Neural crest cell (in vitro differentiated cells): ENCODE measurements at places on chromosomes 7 and 10.

- no peak for DNase-seq
These were observed 51.4 kb downstream of the PCDH15 start for GRCh38 chr10:54749623-54750022.

DNA sequence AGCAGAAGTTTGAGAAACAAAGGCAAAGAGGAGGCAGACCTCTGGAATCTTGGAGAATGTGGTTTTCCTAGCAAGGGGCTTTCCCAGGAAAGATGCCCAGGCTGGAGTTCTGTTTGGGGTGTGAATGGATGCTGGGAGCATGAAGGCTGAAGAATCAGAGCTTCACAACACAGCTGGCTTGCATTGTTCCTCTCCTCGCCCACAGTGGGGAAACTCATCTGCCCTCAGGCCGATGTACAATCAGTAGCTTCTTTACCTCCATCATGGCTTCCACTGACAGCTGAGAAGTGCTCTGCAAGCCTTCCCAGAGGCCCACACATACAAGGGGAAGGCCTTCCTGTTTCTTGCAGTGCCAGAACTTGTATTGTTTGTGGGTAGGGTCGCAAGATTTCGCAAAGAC is 90.8 kb upstream of the HECTD2 start:
- DNase-seq = no peak

DNA sequence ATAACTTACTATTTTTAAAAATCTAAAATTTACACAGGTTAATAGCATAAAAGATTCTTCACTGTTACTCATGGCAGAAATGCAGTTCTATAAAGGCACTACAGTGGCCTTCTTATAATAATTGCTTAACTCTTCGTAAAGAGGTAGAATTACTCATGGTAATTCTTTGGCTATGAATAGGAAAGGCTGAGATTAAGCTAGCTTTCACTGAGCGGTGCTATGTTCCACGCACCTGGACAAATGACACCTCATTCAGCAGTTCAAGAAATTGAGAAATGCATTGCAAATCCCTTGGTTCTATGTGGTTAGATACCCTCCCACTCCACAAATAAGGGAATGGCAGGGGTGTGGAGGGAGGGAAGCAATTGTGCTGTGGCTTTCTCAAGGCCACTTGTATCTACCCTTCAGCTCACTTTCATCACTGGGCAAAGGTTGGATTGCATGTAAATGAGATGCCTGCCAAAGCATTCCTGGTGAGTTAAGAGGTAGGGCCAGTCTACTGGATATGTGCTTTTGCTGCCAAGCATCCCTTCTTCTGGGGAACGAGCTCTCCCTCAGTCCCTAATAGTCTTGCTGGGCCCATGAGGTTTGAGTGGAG is 210.9 kb downstream of the TEX36 start:
- no peak for DNase-seq

GRCh38 chr7:90617442-90617841 is 21.3 kb downstream of the CDK14 start:
- no peak for DNase-seq

- no peak for DNase-seq
These were observed at the start of gene CLDN15 for GRCh38 chr7:101237206-101238067. CLDN15 (minus strand) TSS chr7:101237802; CDS start chr7:101237581, 221 bp downstream.

DNA sequence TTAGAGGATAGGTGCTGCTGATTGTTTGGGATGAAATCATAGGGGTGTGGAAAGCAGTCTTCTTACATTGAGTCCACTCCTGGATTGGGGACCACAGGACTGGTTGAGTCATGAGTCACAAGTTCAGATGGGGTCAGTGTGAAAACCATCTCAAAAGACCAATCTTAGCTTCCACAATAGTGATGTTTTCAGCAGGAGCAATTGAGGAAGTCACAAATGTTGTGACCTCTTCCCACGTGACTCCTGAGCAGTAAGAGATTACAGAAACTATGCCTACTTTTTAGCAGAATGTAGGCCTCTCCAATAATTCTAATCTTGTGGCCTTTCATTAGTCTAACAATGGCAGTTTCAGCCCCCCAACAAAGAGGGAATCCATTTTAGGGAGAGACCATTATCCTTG is 256.9 kb upstream of the CDC14C start:
- no peak for DNase-seq

DNA sequence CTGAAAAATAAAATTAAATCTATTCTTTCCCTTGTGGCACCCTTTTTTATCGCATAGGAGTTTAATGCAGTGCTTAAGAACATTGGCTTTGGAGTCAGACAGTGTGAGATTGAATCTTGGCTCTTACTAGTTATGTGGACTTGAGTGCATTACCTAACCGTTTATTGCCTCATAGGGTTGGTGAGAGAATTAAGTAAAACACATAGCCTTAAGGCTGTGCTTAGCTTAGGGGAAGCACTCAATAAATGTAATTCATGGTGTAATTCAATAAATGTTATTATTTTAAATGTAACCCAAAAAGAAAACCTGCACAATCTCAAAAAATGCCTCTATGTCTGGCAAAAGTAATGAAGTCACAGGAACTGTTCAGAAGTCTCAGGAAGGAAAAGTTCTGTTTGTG is 2.7 kb downstream of the STK17A start:
- DNase-seq = no peak

DNA sequence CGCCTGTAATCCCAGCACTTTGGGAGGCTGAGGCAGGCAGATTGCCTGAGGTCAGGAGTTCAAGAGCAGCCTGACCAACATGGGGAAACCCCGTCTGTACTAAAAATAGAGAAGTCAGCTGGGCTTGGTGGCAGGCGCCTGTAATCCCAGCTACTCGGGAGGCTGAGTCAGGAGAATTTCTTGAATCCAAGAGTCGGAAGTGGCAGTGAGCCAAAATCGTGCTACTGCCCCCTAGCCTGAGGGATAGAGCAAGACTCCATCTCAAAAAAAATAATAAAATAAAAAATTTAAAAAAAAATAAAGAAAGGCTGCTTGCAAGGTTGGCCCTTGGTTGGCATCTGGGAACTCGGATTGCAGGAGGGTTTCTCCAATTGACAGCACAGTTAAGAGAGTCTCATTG is 221.6 kb downstream of the DGKI start:
- DNase-seq = no peak

GRCh38 chr10:22058201-22058600 is 54.7 kb upstream of the DNAJC1 start:
- no peak for DNase-seq

DNA sequence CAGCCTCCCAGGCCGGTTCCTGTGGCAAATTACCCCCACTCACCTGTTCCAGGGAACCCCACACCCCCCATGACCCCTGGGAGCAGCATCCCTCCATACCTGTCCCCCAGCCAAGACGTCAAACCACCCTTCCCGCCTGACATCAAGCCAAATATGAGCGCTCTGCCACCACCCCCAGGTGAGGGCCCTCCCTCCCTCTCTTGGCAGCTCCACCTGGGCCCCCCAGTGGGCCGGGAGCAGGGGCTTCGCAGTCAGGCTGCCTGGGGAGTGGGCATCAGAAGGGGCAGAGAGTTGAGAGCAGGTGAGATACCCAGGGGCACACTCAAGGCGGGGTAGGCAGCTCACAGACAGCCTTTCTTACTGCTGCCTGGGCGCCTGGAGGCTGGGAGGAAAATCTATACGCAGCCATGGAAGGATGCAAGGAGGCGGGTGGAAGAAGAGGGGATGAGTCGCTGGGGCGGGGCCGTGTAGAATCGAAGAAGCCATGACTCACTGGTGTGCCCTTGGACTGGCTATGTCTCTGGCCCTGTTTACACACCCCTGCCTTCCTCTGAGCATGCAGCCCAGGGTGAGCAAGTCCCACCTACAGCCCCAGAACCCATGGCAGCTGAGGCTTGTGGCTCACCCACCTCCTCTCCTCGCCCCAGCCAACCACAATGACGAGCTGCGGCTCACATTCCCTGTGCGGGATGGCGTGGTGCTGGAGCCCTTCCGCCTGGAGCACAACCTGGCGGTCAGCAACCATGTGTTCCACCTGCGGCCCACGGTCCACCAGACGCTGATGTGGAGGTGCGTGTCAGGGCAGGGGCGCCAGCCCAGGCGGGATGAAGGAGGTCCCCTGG is 48.6 kb upstream of the PPIF start:
- no peak for DNase-seq

- no peak for DNase-seq
These were observed 35.7 kb downstream of the GSDME start for GRCh38 chr7:24721481-24722001.

GRCh38 chr7:46745707-46746090 is 824.6 kb upstream of the IGFBP3 start:
- no peak for DNase-seq

DNA sequence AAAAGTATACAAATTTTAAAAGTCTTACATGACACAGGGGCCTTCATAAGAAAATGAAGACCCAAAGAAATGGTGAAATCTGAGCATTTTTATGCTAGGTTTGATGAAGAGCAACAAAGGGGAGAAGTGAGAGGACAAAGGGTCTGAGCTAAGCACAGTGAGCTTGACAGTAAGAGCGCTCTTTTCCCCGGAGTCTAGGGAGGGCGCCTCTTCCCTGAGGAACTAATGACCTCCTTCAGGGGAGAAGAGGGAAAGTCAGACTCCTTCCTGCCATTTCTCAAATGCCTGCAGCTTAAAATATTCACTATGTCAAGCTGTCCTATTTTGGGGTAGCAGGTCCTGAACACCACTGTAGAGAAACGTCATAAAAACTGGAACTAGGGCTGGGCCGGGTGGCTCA is 18.1 kb upstream of the PAXIP1 start:
- DNase-seq = no peak

- DNase-seq = no peak
These were observed 30.9 kb upstream of the SLC16A12 start for GRCh38 chr10:89566095-89566950.

DNA sequence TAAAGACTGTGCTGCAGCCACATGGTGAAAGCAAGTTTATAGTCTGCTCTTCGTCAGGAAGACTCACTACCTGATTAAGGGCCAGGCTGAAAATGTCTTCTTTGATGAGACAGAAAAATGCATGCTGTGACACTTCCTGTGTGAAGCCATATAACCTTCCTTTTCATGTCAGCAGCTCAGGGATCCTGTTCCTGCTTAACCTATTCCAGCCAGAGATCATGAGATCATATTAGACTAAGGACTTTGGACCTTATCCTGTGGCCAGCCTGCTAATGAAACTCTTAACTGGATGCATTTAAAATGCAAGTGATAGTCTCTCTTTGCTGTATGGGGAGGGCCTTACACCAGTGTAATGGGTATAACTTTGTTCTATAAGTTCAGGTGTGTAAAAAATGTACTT is 165.2 kb downstream of the PTEN start:
- no peak for DNase-seq

GRCh38 chr10:64863836-64864235 is 1342.6 kb downstream of the REEP3 start:
- DNase-seq = no peak

GRCh38 chr10:106436123-106436715 is 728.3 kb downstream of the SORCS1 start:
- no peak for DNase-seq

- DNase-seq = no peak
These were observed 1.1 kb downstream of the NKX1-2 start for GRCh38 chr10:124448696-124449169.

- DNase-seq = no peak
These were observed 55.7 kb upstream of the HECTD2 start for GRCh38 chr10:91354166-91355075.

- DNase-seq = no peak
These were observed 117.0 kb downstream of the OAT start for GRCh38 chr10:124301736-124302135.

- DNase-seq = no peak
These were observed 18.0 kb upstream of the CFAP70 start for GRCh38 chr10:73376679-73377078.
